ENCODE measurements at places on chromosomes 4 and X. TPM values are rescaled to one million over a fixed set of nuclear protein-coding genes. Genes with fewer than 3 reads are reported as not detected.

Gene MAGT1
- 198 TPM for total RNA-seq

Gene OPHN1
- total RNA-seq = 3.0 TPM

Gene G6PD
- total RNA-seq = 205 TPM

- DNase-seq = peak; percentile 79
These were observed 6.2 kb downstream of the NR0B1 start for GRCh38 chrX:30302956-30303355.

DNA sequence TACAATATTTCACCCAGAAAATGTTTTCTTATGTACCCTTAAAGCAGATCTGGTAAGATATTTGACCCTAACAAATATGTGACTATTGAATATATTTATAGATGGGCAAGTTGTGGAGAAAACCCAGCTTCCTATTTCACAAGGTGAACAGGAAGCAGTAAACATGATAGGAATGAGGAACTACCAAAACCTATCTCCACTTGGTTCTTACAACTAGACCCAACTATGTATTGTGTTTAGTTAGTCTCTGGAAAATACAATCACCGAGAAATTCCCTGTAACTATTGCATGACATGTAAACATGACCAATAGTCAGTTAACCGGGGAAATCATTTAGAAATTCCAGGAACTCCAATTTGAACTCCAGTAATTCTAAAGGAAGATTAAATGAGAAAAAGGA lies 8.4 kb upstream of the RXFP1 start:
- DNase-seq = no peak

- DNase-seq = peak; percentile 42
These were observed 103.6 kb downstream of the EMCN start for GRCh38 chr4:100414016-100414790.
